ENCODE measurements at places on chromosomes 7 and 10.

GRCh38 chr7:22269963-22270362 is 87.0 kb downstream of the RAPGEF5 start:
- DNase-seq = no peak

DNA sequence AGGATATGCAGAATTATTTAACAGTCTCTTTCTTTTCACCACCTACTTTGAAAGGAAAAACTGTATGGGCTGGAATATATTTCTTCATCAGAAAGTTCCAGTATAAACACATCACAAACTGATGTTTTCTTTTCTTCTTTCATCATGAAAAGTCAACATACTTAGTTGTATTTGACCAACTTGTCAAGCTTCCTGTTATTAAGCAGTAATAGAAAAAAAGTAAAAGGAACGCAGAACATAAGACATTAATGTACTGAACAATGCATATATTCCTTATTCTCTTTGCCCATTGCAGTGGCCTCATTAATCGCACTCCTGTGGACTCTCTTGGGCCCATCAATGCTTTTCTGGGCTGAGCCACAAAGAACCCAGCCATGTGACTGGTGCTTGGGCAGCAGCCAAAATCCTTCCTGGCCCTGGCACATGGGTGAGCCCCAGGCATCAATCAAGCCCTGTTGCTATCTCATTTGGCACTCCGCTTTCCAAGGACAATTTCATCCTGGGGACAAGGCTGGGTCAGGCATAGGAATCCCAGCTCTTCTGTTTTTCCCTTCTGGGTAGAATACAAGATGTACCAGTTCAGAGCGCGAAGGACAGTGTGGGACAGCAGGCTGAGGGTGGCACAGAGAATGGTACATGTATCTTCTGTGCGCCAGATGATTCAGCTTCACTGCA is 42.3 kb downstream of the RHOBTB1 start:
- no peak for DNase-seq

- peak; percentile 70 for DNase-seq
These were observed 17.6 kb downstream of the ZDHHC16 start for GRCh38 chr10:97463363-97464132.

DNA sequence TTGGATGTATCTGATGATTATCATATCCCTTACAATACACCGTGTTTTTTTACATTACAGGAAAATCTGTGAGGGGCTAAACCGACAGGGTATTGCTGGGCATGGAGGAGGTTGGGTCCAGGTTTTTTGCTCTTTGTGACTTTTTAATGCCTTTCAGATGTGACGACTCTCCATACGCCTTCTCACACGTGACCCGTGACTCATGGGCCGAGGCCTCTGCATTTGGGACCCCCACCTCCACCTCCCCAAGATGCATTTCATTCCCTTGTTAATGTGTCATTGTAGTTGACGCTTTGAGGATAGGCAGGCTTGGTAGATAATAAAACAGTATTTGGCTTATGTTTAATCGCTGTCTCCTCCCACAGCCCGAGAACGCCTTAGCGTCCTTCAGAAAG is 95.3 kb downstream of the CUX1 start:
- DNase-seq = no peak

- DNase-seq = no peak
These were observed 54.7 kb downstream of the PON1 start for GRCh38 chr7:95269640-95270039.

DNA sequence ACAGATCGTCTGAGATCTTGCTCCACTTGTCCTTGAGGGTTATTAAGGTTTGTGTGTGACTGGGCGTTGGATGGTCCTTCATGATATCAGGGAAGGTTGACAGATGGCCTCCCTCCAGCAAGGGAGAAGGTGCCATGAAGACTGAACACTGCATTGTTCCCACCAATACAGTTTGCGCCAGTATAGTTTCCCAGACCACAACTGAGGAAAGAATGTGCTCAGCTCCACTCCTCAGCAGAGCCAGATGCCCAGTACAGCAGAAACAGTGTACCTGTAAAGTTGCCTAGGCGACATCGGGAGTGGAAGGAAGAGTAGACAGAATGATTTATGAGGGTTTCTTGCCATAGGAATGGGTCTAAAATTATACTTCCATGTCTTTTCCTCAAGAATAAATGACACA is 137.5 kb downstream of the ST7 start:
- DNase-seq = no peak

DNA sequence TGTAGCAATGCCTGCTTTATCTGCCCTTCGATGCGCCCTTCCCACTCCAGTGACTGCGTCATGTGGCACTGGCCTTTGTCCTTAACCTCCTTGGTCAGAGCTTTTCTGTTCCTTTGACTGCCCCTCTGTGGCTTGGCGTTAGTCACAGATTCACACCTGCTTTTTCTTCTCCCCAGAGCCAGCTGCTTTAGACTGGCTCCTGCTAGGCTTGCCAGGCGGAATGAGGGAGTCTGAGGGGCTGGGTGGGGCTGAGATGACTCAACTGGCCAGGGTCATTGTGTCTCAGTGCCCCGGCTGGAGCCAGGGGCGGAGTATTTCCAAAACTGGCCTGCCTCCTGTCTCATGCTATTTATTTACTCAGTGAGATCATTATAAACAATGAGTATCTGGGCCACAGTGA is 194.1 kb downstream of the EMX2 start:
- no peak for DNase-seq

- DNase-seq = no peak
These were observed 143.0 kb upstream of the NRBF2 start for GRCh38 chr10:62990126-62990525.

All from foreskin keratinocyte (primary cell).